ENCODE measurements at places on chromosomes 4 and X. TPM values are rescaled to one million over a fixed set of nuclear protein-coding genes. Genes with fewer than 3 reads are reported as not detected.
A peak's percentile ranks its signal among the peaks of the same experiment; 100 is the strongest.

DNA sequence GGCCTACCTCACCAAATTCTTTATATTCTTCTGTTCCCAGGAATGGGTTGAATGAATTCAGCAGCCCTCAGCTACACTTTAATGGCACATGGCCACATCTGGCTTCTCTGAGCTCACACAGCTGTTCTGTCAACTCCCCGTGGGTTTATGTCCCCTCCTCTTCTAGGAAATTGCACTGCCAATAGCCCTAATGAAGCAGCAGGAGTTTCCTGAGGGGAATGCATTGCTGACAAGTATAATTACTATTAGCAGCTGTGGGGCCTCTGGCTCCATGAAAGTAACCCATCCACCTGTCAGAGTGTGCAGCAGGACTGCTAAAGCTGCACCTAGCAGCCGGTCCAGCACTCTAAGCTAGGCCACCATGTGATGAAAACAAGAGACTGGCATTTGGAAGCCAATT lies 50.3 kb downstream of the FTHL17 start:
- peak; percentile 6 for DNase-seq

DNA sequence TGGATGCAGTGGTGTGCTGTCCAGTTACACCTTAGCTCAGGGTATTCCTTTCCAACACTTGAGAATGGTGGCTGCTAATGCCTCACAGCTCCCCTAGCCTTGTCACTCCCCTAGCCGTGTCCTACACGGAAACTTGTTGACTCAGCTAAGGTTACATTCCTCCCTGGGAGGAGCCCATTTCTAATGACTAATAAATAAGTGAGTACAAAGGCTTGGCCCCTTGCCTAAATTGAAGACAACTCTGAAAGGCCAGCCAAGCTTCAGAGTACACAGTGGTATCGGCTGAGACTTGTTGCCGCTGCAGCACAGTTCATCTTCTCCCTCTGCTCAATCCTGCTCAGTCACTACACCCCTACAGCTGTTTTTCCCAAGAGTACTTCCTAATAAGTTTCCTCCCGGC lies 21.2 kb upstream of the SLC25A31 start:
- DNase-seq, result peak; percentile 76

DNA sequence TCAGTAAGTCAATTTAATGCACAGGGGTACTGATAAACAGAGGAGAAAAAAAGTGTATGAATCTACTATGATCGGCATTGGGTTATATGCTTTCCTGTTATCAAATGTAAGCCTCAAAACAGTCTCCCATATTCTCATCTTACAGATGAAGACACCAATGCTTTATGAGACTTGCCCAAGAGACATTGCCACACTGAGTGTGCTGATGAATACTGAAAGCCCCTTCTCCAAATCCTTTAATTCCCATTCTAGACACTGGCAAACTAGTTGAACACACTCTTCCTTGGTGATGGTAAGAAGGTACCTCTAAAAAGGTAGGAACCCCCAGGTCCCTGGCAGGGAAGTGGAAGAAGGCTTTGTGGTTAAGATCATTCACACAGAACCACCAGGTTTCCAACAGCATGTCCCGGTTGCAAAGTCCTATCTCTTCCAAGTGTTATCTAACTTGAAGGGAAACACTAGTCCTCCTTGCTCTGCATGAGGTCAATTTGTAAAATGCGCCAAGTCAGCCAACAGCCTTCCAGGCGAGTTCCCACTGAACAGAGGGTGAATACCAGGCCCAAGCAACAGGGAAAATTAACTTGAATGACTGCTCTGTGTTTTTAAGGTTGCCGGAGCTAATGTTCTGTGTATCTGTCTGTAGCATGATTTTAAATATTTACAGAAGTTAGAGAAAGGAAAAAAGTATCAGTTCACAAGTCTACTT lies 5.1 kb downstream of the SETD7 start:
- peak; percentile 74 for DNase-seq

DNA sequence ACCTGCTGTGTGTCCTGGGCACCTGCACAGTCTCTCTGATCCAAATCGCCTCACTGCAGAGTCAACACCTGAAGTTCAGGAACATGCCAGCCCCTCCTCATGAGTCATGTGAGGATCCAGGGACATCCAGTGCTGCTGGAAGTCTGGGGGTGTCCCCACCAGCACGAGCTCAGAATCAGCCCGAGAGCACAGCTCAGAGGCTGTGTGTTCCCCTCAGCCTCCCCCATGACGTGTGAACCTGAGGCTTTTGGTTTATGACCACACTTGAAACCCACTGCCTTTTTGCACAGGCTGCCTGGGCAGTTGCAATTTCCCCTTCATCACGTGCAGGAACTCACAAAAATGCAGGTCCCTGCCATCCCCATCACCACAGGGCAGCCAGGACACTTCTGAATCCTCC lies 47.1 kb downstream of the PPP2R2C start:
- DNase-seq, result no peak

CDX4 gene
- not detected for total RNA-seq

DNA sequence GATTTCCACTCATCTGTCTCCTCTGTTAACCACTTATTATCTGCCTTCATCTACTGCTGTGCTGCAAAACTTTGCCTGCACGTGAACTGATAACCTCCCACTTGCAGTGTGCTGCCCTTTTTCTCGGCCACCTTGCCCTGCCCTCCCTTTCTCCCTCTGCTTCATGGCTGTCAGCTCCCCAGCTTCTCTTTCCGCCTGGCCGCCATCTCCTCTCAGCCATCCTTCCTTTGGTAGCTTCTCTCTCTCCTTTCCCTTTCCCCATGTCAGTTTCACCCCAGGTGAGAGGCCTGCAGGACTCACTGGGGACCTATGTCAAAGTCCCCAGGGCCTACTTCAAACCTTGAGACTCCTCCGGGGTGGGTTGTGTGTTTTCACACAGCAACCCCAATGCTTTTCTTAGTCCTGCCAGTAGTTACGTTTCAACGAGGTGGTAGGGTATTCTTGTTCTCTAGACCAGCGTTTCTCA lies 6.6 kb downstream of the MSL3 start:
- no peak for DNase-seq

DNAAF6 gene
- not detected for total RNA-seq
